Stimulated activated CD4-positive, alpha-beta T cell treated with anti-CD3 and anti-CD28 coated beads, Interleukin-4, amount 100 ng/mL, for 4 hours (primary cell): ENCODE measurements at places on chromosomes 1 and 21.

- DNase-seq = no peak
Observed at GRCh38 chr1:151718011-151718431, 1.4 kb upstream of the CELF3 start.

- no peak for DNase-seq
Observed at GRCh38 chr1:111576547-111576946, 43.0 kb upstream of the RAP1A start.

DNA sequence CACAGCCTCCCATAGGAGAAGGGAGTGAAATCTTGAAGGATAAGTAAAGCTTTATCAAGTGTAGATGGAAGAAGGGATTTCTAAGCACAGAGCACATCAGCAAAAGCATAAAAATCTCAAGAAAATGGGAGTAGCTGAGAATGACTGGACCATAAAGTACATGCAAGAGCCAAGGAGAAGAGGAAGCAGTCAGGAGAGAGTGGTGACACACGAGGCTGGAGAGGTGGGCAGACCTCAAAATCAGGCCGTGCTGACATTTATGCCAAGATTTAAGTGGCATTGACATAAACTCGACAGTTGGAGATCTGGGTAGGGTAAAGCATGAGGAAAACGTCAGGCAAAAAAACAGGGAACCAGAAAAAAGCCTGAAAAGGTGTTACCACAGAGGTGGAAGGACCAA is 62.3 kb downstream of the GFI1 start:
- no peak for DNase-seq

DNA sequence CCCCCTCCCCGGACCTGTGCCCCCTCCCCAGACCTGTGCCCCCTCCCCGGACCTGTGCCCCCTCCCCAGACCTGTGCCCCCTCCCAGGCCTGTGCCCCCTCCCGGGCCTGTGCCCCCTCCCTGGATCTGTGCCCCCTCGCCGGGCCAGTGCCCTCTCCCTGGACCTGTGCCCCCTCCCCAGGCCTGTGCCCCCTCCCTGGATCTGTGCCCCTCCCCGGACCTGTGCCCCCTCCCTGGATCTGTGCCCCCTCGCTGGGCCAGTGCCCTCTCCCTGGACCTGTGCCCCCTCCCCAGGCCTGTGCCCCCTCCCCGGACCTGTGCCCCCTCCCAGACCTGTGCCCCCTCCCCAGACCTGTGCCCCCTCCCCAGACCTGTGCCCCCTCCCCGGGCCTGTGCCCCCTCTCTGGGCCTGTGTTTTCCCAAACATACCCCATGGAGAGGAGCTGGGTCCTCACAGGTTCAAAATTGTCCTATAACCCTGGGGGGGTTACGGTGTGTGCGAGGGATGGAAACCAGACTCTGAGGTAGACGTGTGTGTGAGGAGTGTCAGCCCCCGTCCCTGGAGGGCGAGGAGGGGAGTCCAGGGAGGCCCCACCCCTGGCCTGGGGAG is 47.6 kb upstream of the POFUT2 start:
- DNase-seq = no peak

- DNase-seq = no peak
Observed at GRCh38 chr21:44969931-44970755, 30.3 kb downstream of the SLX9 start.

DNA sequence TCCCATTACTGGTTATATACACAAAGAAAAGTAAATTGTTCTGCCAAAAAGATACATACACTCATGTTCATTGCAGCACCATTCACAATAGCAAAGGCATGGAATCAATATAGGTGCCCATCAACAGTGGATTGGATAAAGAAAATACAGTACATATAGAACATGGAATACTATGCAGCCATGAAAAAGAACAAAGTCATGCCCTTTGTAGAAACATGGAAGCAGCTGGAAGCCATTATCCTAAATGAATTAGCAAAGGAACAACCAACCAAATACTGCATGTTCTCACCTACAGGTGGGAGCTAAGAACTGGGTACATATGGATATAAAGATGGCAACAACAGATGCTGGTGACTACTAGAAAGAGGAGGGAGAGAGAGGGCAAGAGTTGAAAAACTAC is 132.6 kb downstream of the PLD5 start:
- DNase-seq = no peak

DNA sequence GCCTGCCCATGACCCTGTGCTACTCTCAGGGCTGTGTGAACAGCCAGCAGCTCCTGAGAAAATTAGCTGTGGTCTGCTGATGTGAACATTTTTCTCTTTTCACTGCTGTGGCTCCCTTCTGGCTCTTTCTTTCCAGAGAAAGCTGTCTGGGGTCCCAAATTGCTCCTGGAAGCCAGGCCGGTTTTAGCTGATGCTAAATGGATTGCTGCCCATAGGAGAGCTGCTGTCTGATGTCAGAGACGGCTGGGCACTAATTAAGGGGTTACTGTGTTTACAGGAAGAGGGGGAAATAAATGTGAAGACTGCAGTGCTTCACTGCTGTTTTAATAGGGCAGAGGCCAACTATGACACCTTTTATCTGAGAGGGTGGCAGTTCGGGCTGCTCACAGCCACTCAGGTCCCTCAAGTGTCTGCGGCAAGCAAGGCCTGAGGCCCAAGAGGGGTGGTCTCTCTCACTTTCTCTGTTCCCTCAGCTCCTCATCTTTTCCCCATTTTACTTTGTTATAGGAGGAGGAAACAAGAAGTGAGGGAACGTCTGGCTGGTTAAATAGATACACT is 106.0 kb upstream of the GNG12 start:
- DNase-seq = no peak
